ENCODE measurements at places on chromosomes 7 and 10. TPM values are rescaled to one million over a fixed set of nuclear protein-coding genes. Genes with fewer than 3 reads are reported as not detected.

PIP gene
- total RNA-seq, result not detected

SRGN gene
- total RNA-seq, result 63.6 TPM

NPTX2 gene
- total RNA-seq, result not detected

DNA2 gene
- total RNA-seq, result 9.7 TPM

LBX1 gene
- total RNA-seq, result not detected

VWDE gene
- 0.31 TPM for total RNA-seq

CALML3 gene
- not detected for total RNA-seq

CDK13 gene
- total RNA-seq, result 22.4 TPM

SH2D4B gene
- total RNA-seq, result not detected

AGAP6 gene
- 9.5 TPM for total RNA-seq

UTF1 gene
- total RNA-seq, result 0.16 TPM

AOAH gene
- not detected for total RNA-seq

PRTFDC1 gene
- total RNA-seq, result 16.0 TPM

SSC4D gene
- 1.3 TPM for total RNA-seq

AS3MT gene
- total RNA-seq, result 3.3 TPM

SPDYE1 gene
- total RNA-seq, result not detected

AZGP1 gene
- total RNA-seq, result not detected

HHEX gene
- total RNA-seq, result 15.9 TPM

UPK3BL2 gene
- total RNA-seq, result 2.4 TPM

PILRA gene
- total RNA-seq, result 5.2 TPM

TAS2R4 gene
- total RNA-seq, result 0.26 TPM

FAM25A gene
- total RNA-seq, result 1.1 TPM

PSMA2 gene
- 217 TPM for total RNA-seq

WEE2 gene
- total RNA-seq, result not detected

LEP gene
- not detected for total RNA-seq

C10orf95 gene
- 0.34 TPM for total RNA-seq

FKBP9 gene
- total RNA-seq, result 79.3 TPM

CYP2C19 gene
- total RNA-seq, result 0.02 TPM

DDX56 gene
- 107 TPM for total RNA-seq

CHAT gene
- not detected for total RNA-seq

ITGA8 gene
- total RNA-seq, result not detected

TCERG1L gene
- not detected for total RNA-seq

EVX1 gene
- total RNA-seq, result 0.07 TPM

NRG3 gene
- not detected for total RNA-seq

SFMBT2 gene
- 12.2 TPM for total RNA-seq

TDRD1 gene
- total RNA-seq, result not detected

SLC18A2 gene
- 0.06 TPM for total RNA-seq

GALNT17 gene
- total RNA-seq, result not detected

HOXA3 gene
- total RNA-seq, result 10.8 TPM

NUTM2E gene
- 0.52 TPM for total RNA-seq

AQP1 gene
- 0.45 TPM for total RNA-seq

MRC1 gene
- total RNA-seq, result 0.03 TPM

SLC16A12 gene
- 0.03 TPM for total RNA-seq

OR13A1 gene
- total RNA-seq, result not detected

TRIL gene
- total RNA-seq, result not detected

BLOC1S2 gene
- 99.0 TPM for total RNA-seq

CHRM2 gene
- total RNA-seq, result not detected

FRMPD2 gene
- total RNA-seq, result not detected

AKR1C1 gene
- total RNA-seq, result 597 TPM

AKR1D1 gene
- not detected for total RNA-seq

AGMO gene
- 0.68 TPM for total RNA-seq

SLC35G1 gene
- 9.6 TPM for total RNA-seq

OPN1SW gene
- total RNA-seq, result not detected

CPA5 gene
- total RNA-seq, result not detected

Data from A549 treated with CpdA at 1 μM for 4 hours (cell line).